BE2C (cell line): ENCODE measurements at places on chromosomes 4 and X.
A peak's percentile ranks its signal among the peaks of the same experiment; 100 is the strongest.

DNA sequence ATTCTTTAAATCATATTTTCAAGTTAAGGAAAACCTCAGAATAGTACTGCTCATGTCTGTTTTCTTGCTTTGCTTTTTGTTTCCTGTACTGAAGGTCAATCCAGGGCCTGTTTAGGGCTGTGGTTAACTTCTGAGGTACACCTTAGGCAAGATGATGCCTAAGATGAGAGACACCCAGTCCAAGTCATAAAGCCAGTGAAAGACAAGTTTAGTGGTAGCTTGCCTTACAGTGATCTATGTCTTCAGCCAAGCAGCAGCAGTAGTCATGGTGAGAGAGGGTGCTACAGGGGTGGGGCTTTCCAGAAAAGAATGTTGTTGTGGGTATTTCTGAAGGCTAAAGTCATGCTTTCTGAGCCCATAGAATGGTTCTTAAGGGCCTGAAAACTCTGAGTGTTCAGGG lies 173.7 kb downstream of the VSIG4 start:
- DNase-seq: no peak

DNA sequence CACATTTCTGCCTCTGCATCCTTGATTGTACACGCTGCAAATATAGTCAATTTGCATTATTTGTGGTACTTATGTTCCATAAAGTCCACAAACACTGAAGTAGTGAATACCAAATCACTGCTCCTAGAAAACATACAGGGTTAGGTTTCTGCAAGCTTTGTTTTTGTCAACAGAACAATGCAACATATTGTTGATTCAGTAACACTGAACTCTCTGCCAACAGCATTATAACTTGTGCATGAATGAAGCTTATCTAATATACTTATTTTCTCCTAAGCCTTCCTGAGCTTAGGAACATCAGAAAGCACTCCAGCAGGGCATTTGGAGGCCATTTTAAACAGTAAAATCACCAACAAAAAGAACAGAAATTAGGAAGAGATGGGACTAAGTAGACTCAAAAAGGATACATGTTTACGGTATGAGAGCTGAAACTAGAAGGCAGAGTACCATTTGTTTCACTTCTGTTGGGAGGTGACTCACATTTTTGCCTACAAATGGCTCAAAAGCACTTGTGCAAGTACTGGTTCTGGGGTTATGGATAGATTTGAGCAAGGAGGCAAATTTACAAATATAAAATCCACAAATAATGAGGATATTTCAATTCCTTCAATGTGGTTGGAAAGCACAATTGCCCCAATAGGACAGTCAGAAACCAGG lies 14.1 kb downstream of the COX18 start:
- DNase-seq: no peak

- DNase-seq: no peak
Measured at GRCh38 chrX:134813697-134814096, 155.4 kb upstream of the PLAC1 start.

GRCh38 chrX:41759817-41760216 lies 35.8 kb downstream of the GPR82 start:
- DNase-seq: no peak

GRCh38 chr4:158172261-158173258 lies at the start of gene GASK1B:
Gene GASK1B (minus strand): TSS chr4:158173025. CDS start chr4:158171375, 1,650 bp downstream.
- peak; percentile 21 for DNase-seq

DNA sequence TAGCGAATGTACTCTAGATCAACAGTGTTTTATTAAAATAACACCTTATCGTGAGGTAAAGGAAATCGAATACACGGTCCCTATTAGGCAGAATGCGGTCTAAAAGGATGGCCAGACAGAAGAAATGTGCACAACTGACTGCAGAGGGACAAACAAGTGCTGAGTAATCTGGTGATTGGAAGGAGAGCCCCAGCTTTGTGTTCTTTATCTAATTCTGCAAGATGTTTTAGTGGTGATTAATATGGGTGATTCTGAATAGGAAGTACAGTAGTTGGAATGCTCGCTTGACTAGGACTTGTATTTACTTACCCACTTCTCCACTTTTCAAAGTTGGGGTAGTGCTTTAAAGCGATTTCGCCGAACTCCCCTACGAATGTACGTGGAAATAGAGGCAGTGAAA lies 1.2 kb downstream of the WDR44 start:
- DNase-seq: no peak

GRCh38 chrX:129956765-129957164 lies 25.7 kb upstream of the BCORL1 start:
- no peak for DNase-seq

GRCh38 chrX:37349221-37350033 lies at the start of gene PRRG1:
Gene PRRG1 (plus strand): TSS chrX:37349364. CDS start chrX:37406250, 56,886 bp downstream.
- DNase-seq: peak; percentile 86

- peak; percentile 77 for DNase-seq
Measured at GRCh38 chr4:4575284-4576211, 33.7 kb upstream of the STX18 start.

DNA sequence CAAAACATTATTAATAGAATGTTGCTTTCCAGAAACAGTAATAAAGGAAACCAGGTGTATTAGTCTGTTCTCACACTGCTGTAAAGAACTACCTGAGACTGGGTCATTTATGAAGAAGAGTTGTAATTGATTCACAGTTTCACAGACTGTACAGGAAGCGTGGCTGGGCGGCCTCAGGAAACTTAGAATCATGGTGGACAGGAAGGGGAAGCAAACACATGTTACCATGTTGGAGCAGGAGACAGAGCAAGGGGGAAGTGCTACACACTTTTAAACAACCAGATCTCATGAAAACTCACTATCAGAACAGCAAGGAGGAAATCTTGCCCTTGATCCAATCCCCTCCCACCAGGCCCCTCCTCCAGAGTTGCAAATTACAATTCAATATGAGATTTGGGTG lies 815.8 kb downstream of the TRIML1 start:
- no peak for DNase-seq

DNA sequence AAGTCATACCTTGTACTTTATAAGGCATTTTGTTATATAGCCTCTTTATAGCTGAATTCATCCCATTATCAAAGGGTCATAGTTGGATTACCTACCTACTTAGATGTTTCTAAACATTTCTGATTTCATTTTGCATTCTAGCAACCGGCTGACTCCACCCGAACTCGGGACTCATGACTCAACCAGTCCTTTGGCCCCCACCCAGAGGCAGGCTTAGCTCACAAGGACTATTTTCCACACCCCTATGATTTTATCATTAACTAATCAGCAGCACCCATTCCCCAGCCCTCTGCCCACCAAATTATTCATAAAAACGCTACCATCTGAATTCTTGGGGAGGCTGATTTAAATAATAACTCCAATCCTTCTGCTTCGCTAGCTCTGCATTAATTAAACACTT lies 79.9 kb upstream of the EGFL6 start:
- no peak for DNase-seq

DNA sequence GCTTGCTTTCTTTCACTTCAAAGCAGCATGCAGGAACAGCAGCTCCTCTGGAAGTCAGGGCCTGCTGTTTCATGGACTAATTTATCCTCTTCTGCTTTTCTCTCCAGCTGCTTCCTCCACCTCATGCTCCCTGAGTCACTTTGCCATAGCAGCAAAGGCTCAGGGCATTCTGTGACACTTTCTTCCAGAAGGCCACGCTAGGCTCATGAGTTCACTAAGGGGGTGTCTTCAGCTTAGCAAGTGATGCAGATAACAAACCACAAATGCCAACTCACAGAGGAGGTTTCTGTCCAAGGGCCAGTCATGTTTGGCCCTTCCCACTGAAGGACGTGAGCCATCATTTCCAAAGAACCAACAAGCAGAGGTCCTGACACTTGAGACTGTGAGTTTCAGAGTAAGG lies 200.2 kb downstream of the ADGRA3 start:
- DNase-seq: no peak

GRCh38 chr4:17132226-17132625 lies 233.8 kb upstream of the LDB2 start:
- no peak for DNase-seq

DNA sequence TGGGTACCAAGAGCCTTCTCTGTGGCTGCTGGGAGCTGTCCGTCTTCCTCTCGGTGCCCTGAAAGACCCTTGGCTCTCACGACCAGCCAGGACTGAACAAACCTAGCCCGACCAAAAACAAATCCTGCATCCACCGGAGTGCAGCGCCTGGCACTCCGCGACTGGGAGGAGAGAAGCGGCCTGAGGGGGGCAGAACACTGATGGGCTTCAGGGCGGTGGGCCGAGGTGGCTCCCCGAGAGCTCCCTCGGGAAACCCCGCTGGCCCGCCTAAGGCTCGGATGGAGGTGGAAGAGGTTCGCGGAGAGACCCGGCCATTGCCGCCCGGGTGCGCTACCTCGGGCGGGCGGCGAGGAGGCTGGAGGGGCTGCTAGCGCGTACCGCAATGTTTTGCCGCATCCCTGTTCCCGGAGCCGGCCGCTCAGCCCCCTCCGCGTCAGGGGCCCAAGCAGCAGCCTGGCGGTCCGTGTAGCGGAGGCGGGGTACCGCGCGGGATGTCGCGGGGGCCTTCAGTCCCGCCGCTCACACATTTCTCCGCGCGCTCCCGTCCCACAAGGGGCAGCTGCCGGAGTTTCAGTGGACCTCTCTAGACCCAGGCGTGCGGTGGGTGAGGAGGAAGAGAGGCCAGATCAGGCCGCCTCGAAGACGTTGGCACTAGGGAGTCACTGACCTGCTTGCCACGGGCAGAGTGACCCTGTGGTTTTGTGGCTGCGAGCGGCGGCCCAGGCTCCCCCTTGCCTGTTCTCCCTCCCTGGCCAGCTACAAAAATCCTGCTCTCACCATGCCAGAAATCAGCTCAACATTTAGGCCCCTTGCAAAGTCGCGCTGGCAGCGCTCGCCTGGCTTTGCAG lies 2.2 kb downstream of the SLITRK4 start:
- DNase-seq: no peak
